ENCODE measurements at places on chromosomes 12 and 14.

DNA sequence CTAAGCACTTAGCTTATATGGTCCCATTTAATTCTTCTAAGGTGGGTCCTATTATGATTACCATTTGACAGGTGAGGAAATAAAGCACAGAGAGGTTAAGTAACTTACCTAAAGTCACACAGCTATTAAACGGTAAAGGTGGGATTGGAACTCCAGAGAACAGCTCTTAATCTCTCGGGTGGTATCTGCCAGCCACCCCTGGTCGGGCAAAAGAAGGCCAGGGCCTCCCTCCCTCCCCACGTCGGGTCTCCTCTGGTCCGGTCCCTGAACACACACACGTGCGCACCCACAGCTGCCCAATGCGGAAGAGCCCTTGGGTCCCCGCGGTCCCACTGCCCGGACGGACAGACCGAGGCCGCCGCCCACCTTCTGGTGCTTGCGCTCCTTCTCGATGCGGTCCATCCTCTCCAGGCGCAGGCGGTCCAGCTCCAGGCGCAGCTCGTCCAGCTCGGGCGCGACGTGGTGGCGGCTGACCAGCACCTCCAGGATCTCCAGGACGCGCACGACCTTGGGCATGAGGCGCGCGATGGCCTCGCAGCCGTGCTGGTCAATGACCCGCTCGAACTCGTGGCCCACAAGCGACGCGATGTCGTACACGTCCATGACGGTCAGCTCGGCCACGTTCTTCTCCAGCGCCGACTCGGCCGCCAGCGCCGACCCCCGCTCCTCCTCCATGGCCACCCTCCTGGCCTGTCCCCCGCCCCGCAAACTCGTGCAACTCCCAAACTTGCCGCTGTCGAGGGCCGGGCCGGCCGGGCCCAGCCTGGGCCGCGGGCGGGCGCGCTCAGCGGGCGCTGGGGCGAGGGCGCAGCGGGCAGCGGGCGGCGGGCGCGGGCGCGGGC is 490 bp downstream of the RILPL1 start:
- peak; percentile 40 for DNase-seq

DNA sequence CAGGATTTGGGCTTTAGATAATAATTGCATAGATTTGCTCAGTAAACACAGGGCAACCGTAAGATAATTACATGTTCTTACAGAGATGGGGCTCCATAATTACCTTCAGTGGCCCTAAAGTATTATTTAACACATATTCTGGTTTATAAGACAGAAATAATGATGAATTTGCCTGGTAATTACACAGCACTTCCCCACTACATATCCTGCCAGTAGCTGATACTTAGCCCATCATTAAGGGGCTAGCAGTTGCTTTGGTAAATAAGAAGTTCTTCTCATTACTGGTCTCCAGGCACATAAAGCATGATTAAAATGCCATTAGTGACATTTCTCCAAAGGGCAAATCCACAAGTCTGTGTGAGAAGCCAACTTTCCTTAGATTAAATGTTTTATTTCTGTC is 158.7 kb downstream of the NUAK1 start:
- no peak for DNase-seq

- no peak for DNase-seq
These were observed 46.1 kb downstream of the DNAH10 start for GRCh38 chr12:123808167-123808566.

- no peak for DNase-seq
These were observed 620.0 kb upstream of the LRFN5 start for GRCh38 chr14:40986655-40987054.

DNA sequence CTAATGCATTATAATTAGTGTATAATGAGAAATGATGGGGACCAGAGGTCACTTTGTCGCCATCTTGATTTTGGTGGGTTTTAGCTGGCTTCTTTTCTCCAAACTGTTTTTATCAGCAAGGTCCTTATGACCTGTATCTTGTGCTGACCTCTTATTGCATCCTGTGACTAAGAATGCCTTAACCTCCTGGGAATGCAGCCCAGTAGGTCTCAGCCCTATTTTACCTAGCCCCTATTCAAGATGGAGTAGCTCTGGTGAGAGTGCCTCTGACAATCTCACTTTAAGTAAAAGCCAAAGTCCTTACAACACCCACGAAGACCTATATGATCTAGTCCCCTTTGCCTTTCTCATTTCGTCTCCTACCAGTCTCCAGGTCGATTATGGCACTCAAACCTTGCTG is 28.3 kb upstream of the STRAP start:
- DNase-seq, result no peak

- DNase-seq, result peak; percentile 92
These were observed at the start of gene OAS2 for GRCh38 chr12:112978163-112979040. TSS of gene OAS2 (plus strand) at chr12:112978519. CDS start at chr12:112978609, 90 bp downstream.

DNA sequence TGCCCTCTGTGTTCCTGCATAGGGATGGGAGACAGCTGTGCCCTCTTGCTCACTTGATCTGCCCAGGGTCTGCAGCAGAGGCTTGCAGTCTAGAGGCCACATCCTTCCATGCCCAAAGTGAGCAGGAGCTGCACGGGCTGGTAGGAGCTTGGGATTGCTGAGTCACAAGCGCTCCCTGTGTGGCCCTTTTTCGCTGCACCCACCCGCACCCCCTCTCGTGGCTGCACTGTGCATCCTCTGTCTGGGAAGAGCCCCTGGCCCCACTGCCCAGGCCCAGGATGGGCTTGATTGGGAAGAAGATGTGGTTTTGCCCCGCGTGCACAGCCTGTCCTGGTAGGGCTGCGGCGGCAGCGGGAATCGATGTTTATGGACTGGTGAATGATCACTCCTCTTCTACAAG is 192.4 kb downstream of the TSPAN9 start:
- no peak for DNase-seq

GRCh38 chr12:78473136-78473535 is 391.4 kb upstream of the SYT1 start:
- DNase-seq, result no peak

DNA sequence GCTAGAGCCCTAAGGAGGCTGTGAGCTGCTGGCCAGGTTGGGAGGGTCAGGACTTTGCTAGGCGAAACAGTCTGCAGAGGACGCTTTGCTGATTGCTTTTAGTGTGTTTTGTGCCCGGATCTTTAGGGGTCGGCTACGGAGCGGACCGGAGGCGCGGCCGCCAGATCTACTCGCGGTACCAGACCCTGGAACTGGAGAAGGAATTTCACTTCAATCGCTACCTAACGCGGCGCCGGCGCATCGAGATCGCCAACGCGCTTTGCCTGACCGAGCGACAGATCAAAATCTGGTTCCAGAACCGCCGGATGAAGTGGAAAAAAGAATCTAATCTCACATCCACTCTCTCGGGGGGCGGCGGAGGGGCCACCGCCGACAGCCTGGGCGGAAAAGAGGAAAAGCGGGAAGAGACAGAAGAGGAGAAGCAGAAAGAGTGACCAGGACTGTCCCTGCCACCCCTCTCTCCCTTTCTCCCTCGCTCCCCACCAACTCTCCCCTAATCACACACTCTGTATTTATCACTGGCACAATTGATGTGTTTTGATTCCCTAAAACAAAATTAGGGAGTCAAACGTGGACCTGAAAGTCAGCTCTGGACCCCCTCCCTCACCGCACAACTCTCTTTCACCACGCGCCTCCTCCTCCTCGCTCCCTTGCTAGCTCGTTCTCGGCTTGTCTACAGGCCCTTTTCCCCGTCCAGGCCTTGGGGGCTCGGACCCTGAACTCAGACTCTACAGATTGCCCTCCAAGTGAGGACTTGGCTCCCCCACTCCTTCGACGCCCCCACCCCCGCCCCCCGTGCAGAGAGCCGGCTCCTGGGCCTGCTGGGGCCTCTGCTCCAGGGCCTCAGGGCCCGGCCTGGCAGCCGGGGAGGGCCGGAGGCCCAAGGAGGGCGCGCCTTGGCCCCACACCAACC is 1.5 kb downstream of the HOXC6 start:
- no peak for DNase-seq

GRCh38 chr14:20630340-20631022 is 11.0 kb downstream of the OR6S1 start:
- no peak for DNase-seq

GRCh38 chr12:89856431-89856830 is 147.8 kb upstream of the ATP2B1 start:
- no peak for DNase-seq

DNA sequence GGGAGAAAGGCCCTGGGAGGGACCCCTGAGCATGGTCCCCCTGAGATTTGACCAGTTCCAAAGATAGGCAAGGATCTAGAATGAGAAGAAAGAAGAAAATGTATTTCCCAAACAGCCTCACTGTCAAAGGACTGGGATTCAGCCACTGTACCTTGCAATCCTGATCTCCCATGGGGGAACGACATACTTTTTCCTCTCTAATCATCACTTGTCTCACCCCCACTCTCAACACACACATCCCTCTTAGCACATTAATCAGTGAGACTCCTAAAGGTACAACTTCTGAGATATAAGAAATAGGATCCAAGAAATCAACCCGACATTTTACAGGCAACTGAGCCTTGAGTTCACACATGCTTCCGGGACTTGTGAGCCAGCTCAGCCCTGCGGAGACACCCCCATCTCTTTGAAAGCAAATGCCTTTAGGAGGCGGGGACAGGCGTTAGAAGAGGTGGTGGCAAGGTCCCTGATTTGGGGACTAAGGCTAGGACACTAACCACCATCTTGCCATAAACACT is 1.4 kb downstream of the MAP3K9 start:
- peak; percentile 80 for DNase-seq

GRCh38 chr12:53051058-53051880 is 1.4 kb downstream of the TNS2 start:
- DNase-seq, result no peak

- DNase-seq, result no peak
These were observed 43.2 kb downstream of the RTN1 start for GRCh38 chr14:59827401-59827800.

DNA sequence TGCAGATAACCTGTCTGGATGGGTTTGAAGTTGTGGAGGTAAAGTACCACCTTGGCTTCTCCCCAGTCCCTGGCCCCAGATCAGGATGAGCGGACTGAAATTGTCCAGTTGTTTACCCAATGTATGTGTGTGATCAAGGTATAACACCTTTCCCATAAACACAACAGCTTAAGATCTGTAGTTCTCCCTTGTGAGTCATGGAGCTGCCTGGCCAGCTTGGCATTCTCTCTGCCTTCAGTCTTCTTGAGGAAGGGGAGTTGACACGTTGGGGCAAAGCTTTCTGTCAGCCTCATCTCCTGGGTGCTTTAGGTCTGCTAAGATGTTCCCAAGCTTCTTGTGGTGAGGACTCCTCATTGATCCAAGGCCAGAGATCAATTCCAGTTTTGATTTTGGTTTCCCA is 6.1 kb downstream of the C1S start:
- no peak for DNase-seq

- DNase-seq, result no peak
These were observed 184.3 kb upstream of the USP15 start for GRCh38 chr12:62075870-62076269.

DNA sequence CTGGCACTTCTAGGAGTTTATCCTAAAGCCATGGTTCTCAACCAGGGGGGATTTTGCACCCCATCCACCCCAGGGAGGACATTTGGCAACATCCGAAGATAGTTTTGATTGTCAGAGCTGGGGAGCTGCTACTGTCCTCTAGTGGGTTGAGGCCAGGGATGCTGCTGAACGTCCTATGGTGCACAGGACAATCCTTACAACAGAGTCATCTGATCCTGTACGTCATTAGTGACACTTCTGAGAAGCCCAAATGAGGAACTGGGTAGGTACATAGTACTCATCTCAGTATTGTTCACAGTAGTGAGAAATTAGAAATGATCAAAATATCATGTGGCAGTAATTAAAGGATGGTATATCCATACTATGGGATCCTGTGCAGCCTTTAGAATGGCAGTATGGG is 185.1 kb downstream of the CHST11 start:
- DNase-seq, result no peak

DNA sequence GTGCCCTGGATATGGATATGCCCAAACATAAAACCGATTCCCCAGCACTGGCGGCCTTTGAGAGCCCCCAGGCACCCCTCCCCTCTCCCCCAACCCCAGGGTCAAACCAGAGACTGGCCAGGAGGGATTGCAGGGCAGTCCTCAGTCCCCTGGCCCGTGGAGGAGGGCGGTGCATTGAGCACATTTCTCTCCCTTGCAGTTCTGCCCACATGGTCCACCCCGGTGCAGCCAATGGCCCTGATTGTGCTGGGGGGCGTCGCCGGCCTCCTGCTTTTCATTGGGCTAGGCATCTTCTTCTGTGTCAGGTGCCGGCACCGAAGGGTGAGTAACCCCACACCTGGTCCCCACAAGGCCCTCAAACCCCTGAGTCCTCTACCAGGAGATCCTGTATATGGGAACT is 3.4 kb upstream of the GPR162 start:
- DNase-seq, result no peak

GRCh38 chr12:2682296-2683251 is 112.2 kb upstream of the FKBP4 start:
- peak; percentile 75 for DNase-seq

GRCh38 chr14:65461730-65462129 is 49.2 kb downstream of the FUT8 start:
- DNase-seq, result no peak

DNA sequence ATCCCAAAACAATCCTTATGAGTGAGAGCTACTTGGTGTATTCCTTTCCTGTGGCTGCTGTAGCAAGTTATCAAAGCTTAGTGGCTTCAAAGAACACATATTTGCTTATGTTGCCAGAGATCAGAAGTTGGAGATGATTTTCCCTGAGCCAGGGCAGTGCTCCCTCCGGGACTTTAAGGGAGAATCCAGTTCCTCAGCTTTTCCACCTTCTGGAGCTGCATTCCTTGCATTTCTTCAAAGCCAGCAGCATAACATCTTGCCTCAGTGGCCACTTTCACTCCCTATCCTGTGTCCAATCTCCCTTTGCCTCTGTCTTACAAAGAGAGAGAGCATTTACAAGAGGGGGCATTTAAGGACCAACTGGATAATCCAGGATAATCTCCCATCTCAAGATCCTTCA is 33.7 kb downstream of the P2RX7 start:
- no peak for DNase-seq

DNA sequence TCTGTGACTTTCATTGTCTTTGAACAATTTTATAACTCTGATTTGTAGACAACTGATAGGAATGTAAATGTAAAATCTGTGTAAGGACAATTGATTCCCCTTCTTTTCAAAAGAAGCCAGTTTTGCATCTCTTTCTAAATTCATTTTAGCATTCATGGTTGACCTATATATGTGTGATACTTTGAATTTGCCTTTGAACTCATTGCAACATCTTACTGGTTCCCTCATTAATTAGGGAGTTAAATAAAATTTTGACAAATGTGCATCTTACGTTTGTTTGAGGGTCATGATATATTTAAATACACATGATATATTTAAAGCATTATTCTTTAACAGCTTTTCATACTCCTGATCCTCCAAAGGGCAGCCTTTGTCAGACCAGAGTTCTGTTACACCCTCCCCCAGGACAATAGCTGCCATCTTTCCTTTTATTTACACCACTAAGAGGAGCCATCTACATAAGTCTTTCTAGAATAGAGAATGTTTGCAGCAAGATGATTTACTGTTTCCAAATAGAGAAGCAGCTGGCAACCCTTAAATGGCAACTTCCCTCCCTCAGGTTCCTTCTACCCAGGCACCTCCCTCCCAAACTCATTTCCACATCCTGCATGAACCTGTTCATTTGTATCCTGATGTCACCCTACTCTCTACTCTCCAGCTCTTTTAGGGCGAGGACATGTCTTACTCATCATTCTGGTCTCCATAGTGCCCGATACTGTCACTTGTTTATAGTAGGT is 40.2 kb upstream of the APPL2 start:
- DNase-seq, result no peak
